Colonic mucosa (tissue), 4 donors: ENCODE measurements at places on chromosomes 7 and 10. TPM values are rescaled to one million over a fixed set of nuclear protein-coding genes. Genes with fewer than 3 reads are reported as not detected.

THSD7A gene
- total RNA-seq: 2.1 TPM

NEUROG3 gene
- total RNA-seq: 3.1 TPM

DNA sequence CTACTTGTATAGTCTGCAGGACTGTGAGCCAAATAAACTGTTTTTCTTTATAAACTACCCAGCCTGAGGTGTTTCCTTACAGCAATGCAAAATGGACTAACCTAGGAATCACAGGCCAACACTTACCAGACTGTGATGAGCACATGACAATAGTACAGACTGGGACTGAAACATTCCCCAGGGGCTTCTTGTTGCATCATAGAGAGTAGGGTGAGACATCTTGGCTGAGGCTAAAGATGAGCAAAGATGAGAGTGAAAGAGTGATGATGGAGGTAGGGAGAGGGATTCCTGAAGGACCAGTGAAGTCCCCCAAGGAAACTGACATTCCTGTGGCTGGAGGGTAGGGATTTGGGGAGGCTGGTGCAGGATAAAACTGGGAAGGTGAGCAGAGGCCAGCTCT, 194.4 kb downstream of the TPST1 start:
- H3K27ac ChIP-seq: no peak overlapping the region
- H3K36me3 ChIP-seq: no peaks in the 10 kb centered on the region
- no peaks in the 10 kb centered on the region for H3K27me3 ChIP-seq
- H3K4me1 ChIP-seq: no peaks in the 10 kb centered on the region
- H3K4me3 ChIP-seq: no peak overlapping the region

GRCh38 chr7:154450451-154450850, 398.3 kb downstream of the DPP6 start:
- no peaks in the 10 kb centered on the region for H3K4me1 ChIP-seq
- no peak overlapping the region for H3K4me3 ChIP-seq
- H3K27me3 ChIP-seq: no peaks in the 10 kb centered on the region
- DNase-seq: no peak
- H3K27ac ChIP-seq: no peak overlapping the region
